GF-D8 (cell line): ENCODE measurements at places on chromosomes 13 and 19.

DNA sequence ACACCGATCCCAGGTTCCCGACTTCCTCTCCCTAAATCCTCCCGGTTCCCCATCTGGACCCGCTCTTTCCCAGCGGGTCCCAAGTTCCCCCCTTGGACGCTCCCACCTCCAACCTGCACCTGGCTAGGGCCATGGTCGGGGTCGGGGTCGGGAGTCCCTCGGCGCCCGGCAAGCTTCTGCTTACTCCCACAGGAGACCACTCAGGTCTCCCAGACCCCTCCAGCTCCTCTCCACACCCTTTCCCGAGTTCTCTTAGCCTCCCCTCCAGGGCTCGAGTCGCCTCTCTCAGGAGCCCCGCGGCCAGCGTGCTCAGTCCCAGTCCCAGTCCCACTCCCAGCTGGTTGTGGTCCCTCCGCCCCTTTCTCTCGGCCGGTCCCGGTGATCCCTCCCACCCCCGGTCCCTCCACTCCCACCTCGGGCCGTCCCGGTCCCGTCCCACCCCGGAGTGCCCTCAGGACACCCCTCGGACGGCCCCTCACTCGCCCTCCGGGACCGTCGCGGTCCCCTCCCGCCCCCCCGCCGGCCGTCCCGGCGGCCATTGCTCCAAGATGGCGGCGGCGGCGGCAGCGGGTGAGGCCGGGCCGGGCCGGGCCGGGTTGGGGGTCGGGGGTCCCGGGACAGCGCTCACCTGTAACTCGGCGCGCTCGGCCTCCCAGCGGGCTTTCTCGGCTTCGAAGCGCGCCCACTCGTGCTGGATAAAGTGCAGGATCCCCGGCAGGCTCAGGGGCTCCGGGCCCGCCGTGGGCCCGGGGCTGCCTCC, at the start of gene FKRP:
Gene FKRP, plus strand, starts transcription at position 537 of the 760 bp plus-strand sequence. CDS start 9,394 bp downstream, outside the sequence.
- DNase-seq = no peak

GRCh38 chr13:112057736-112058518, 9.0 kb upstream of the SOX1 start:
- DNase-seq = no peak

- DNase-seq = no peak
Observed at GRCh38 chr13:93226623-93227279, at the start of gene GPC6. GPC6 (plus strand) TSS chr13:93226807.

DNA sequence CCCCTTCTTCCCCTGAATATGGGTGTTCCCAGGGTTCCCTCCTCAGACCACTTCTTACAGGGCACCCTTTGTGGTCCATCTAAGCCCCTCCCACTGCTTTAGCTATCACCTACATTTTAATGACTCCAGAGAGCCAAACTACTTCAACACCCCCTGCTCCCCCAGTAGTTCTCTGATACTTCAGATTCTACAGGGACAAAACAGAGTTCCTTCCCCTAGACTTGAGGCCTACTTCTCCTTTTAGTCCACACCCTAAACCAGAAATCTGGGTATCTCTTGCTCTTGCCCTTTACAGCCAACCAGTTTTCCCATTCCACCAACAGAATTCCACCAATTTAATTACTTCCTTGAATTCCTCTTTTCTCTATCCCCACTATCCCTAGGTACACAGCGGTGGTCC, 107.2 kb downstream of the KCNRG start:
- peak; percentile 33 for DNase-seq

DNA sequence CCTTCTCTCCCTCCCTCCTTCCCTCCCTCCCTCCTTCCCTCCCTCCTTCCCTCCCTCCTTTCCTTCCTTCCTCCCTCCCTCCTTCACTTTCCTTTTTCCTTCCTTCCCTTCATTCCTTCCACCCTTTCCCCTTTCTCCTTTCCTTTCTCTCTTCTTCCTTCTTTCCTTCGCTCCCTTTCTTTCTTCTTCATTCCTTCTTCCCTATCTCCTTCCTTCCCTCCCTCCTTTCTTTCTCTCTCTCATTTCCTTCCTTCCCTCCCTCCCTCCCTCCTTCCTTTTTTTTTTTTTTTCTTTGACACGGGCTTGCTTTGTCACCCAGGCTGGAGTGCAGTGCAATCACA, 105.5 kb downstream of the IER2 start:
- no peak for DNase-seq

GRCh38 chr19:37928527-37929286, 21.7 kb downstream of the SIPA1L3 start:
- peak; percentile 47 for DNase-seq

DNA sequence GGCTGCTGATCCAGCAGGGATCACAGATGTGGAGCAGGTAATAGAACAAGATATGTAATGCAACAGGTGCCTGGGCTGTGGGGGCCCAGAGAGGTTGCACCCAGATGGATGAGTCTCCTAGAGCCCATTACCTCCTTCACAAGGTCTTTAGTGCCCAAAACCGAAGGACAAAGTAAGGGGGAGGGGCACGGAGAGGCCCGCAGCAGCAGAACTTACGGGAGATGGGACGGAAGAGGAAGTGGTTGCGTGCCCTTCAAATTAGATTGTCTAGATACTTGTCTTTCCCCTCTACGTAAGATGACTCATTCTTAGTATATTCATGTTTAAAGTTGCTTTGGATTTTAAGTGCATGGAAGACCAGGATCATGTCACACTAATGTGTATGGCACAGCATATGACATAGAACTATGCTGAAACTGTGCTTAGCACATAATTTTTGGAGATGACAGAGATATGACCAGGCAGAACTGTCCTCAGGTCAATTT, 5.7 kb upstream of the MRPS31 start:
- peak; percentile 79 for DNase-seq

GRCh38 chr13:109816808-109817203, 30.4 kb upstream of the IRS2 start:
- no peak for DNase-seq

DNA sequence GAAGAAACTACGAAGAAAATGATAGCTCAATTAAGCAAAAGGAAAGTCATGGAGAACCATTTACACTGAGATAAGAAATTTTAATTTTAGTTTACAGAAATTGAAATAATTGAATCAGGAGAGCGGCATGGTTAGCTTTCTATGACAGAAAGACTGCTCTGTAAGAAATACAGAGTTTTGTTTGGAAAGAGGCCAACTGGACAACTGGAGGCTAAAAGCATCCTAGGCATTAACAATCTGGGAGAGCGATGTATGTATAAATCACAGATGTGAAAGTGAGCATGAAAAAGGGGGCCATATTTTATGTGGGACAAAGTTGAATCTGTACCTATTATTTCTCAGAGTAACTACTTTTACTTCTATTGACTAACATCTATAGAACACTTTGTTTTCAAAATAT, 1608.8 kb upstream of the PCDH20 start:
- no peak for DNase-seq

- no peak for DNase-seq
Observed at GRCh38 chr13:109226631-109227030, 559.8 kb downstream of the IRS2 start.

DNA sequence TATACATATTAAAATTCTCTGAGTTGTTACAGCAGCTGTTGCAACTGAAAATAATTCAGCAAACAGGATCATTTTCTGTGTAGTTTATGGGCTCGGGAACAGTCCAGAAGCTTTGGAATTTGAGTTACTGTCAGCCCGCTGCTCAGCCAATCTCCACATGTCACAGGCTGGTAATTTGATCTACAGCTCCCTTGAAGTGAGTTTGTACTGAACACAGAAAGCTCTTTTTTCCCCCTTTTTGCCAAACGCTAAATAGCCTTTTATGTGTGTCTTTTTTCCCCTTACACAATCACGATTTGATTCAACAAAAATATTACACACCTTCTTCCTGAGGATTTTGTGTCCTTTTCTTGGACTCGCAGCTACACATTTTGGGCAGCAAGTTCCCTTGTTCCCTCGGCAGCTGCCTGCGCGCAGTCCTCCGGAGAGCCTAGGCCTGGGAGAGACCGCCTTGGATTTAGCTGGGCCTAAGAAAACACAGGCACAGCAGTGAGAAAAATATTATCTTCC, 371.4 kb downstream of the KCNRG start:
- DNase-seq = no peak

DNA sequence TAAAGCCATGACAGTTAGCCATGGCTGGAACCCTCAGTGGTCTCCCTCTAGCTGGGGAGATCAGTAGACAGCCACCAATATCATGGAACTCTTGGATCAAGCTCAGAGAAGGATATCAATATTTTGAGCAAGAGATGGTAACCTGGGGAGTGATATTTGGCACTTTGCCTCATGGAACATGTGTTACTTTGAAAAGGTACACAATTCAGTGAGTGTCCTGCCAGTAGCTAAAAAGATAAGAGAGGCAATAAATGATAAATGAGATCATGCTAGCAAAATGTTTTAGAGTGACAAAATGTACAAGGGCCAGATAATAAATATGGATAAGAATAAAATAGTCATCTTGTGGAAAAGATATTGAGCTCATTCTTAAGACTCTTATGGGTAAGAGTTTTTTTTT, 1618.7 kb downstream of the OLFM4 start:
- DNase-seq = no peak

DNA sequence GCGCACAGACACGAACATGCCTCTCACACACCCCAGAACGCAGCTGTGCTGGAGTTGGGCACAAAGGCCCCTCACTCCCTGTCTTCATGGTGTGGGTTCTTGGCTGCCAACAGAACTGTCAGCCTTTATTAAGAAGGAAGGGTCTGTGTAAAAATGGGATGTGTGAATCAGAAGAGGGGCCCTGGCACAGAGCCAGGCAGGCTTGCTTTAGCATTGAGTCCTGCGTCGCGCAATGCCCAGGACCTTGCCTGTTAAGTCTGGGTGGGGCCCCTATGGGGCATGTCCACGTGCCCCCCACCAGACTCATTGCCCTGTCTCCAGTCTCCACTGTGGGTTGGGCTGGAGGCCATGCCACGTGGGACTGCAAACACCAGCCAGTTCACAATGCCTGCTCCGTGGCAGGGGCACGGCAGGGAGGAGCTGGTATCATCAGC, 84.8 kb downstream of the SLC7A1 start:
- DNase-seq = no peak

DNA sequence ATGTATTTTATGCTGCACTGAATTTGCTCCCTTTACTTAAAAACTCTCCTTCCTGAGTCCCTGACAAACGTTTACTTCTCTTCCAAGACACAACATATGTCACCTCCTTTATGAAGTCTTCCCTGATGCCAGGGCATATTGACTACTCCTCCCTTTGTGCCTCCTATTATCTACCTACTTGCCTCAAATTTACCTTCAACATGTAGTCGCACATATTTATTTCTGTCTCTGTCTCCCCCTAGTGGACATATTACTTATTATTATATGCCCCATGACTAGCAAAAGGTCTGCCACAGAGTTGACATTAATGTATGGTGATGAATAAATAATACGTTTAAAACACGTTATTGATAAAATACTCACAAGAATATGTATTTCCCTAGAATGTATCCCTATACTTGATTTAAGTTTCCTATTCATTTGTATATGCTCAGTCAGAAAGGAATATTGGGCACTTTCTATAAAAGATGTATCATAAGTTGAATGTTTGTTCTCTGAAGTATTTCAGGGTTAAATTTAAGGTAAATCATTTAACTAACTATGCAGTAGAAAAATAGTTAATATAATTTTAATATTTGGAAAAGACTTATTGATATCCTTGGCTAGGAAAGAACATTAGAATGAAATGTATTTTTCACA, 250.3 kb upstream of the ATXN8OS start:
- peak; percentile 10 for DNase-seq

GRCh38 chr19:41321600-41322270, 11.8 kb downstream of the CCDC97 start:
- DNase-seq = no peak
